ENCODE measurements at places on chromosomes 1 and 21.

GRCh38 chr1:198917226-198917625, 278.4 kb downstream of the PTPRC start:
- no peak for DNase-seq

DNA sequence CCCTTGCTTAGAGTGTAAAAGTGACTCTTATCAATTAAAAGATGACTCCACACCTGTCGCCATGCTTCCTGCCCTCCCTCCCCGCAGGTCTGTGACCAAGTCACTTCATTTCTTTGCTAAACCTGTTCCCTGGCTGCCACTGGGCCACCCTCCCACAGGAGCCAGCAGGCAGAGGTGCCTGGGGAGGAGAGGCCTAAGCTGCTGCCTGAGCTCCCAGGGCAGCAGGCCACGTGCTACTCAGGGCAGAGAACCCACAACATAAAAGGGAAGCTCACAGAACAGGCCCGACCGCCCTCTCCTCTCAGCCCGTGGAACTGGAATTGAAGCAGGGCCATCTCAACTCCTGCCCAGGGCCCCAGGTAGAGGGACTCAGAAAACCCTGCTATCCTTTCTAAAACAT, 4.9 kb downstream of the C1orf198 start:
- DNase-seq = no peak

DNA sequence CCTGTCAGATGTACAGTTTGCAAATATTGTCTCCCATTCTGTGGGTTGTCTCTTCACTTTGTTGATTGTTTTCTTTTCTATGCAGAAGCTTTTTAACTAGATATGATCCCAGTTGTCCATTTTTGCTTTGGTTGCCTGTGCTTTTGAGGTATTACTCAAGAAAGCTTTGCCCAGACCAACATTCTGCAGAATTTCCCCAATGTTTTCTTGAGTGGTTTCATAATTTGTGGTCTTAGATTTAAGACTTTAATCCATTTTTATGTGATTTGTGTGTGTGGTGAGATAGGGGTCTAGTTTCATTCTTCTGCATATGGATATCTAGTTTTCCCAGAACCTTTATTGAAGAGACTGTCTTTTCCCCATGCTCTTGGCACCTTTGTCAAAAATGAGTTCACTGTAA, 116.9 kb downstream of the DUSP10 start:
- DNase-seq = no peak

- no peak for DNase-seq
Measured at GRCh38 chr1:214120191-214120590, 132.4 kb downstream of the PROX1 start.

DNA sequence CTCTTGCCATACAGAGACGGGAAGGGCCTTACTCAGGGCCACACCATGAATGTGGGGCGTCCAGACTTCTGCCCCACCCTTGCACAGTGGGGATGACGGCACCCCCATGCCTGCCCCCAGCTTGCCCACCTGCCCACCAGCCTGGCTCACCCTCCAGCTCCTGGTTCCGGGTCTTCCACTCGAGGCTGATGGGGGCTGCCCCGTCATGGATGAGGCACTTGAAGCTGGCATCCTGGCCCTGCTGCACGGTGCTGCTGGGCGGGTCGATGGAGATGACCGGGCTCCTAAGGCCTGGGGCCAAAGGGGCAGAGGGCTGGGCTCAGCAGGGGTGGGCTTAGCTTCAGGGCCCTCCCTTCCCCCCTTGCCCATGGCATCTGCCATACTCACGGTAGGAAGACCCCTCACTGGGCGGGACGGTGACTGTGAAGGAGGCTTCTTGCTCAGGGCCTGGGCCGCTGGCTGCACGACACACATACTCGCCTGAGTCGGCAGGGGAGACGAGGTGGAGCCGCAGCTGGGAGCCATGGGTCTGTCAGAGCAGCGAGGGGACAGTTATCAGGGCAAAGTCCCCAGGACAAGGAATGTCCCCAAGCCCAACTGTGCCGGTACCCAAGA, 29.9 kb downstream of the LDLRAD2 start:
- DNase-seq = no peak

GRCh38 chr1:179141592-179142251, 59.9 kb downstream of the TOR3A start:
- peak; percentile 86 for DNase-seq

GRCh38 chr1:239426821-239427475, 40.6 kb downstream of the CHRM3 start:
- no peak for DNase-seq

GRCh38 chr1:31585736-31586365, 9.5 kb downstream of the TINAGL1 start:
- no peak for DNase-seq

- DNase-seq = no peak
Measured at GRCh38 chr1:15744122-15744679, 1.9 kb downstream of the TMEM82 start.

DNA sequence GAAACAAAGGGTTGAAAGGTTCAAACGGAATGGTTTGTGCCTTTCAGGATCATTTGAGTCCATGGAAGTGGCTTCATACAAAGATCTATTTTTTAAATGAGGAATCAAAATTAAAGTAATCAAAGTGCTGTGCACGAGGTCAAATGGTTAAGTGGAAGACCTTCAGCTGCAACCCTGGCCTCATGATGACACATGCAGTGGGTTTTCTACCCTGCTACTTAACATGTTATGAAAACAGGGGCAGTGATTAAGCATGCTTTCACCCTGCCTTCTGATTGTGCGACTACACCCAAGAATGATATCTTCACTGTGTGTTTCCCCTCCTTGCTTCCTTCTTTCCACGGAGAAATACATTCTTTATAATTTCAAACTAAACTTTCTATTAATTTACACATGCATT, 604.2 kb downstream of the LRRIQ3 start:
- DNase-seq = peak; percentile 70

GRCh38 chr1:164591858-164592257, 32.9 kb downstream of the PBX1 start:
- DNase-seq = peak; percentile 44

DNA sequence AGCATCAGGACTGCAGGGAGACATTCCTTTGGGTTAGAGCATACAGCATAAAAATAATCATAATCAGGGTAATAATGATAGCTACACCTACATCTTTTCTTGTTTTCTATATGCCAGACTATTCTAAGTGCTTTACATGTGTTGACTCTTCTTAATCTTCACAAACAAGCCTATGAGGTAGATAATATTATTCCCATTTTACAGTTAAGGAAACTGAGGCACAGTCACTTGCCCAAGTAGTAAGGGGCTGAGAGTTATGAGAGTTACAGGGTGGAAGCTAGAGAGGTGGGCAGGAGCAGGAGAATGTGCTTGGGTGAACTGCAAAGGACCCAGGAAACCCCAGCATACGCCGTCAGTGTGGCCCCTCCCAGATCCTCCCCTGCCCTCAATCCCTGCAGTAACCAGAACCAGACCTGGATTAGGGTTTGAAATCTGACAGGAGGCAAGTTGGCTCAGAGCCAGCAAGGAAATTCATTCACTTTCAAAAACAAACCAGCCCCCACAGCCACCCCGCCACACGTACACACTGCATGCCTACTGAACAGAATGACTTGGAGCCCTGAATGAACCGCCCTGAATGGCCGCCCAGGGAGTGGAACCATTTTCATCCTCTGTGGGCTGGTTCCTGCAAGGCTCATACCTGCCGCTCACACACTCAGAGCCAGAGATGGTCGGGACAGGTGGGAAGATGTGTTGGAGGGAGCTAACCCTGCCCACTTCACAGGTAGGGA, 126.1 kb downstream of the TRABD2B start:
- no peak for DNase-seq

- DNase-seq = no peak
Measured at GRCh38 chr1:167412920-167413319, 105.4 kb downstream of the CD247 start.

DNA sequence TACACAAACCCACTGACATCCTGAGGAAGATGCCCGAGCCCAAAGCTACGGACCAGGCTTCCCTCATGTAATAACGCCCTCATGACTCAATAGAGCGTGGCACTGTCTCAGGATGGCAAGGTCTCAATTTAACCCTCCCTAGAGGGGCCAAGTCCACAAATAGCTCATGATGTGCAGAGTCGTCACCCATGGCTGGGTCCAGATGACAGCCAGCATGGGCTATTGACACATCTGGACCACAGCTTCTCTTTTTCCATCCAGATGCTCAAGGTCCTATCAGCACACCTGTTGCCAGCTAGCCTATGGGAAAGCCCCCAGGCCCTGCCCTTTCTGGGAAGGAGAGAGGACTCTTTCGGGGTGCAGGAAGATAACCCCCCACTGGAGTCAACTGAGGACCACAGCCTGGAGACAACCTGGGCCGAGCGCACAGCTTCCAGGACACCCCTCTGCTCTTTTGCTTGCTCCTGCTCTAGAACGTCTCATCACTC, 2.8 kb downstream of the LAPTM5 start:
- no peak for DNase-seq

- DNase-seq = no peak
Measured at GRCh38 chr1:26155370-26156284, 3.3 kb upstream of the FAM110D start.

GRCh38 chr1:231035799-231036198, 4.3 kb downstream of the FAM89A start:
- no peak for DNase-seq

- no peak for DNase-seq
Measured at GRCh38 chr1:28582248-28582615, 9.8 kb upstream of the RAB42 start.

- DNase-seq = peak; percentile 26
Measured at GRCh38 chr1:20903437-20903836, 116.3 kb upstream of the HP1BP3 start.

GRCh38 chr1:91687452-91687851, 186.8 kb downstream of the CDC7 start:
- DNase-seq = peak; percentile 30

DNA sequence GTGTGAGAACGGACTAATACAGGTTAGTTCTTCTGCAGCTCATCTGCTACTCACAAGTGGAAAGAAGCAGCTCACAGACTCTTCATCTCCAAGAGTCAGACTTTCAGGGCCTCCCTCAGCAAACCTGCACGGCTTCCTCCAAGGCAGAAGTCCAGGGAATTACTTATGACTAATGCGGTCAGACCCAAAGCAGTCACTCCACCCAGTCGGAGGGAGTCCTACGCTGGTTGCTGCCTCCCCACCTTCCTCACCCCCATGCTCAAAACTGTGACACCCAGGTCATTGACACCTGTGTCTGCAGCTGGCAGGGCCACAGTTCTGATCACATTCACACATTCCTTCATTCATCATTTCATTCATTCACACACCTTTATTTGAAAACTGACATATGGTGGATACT, 38.4 kb upstream of the PRDM2 start:
- DNase-seq = no peak

DNA sequence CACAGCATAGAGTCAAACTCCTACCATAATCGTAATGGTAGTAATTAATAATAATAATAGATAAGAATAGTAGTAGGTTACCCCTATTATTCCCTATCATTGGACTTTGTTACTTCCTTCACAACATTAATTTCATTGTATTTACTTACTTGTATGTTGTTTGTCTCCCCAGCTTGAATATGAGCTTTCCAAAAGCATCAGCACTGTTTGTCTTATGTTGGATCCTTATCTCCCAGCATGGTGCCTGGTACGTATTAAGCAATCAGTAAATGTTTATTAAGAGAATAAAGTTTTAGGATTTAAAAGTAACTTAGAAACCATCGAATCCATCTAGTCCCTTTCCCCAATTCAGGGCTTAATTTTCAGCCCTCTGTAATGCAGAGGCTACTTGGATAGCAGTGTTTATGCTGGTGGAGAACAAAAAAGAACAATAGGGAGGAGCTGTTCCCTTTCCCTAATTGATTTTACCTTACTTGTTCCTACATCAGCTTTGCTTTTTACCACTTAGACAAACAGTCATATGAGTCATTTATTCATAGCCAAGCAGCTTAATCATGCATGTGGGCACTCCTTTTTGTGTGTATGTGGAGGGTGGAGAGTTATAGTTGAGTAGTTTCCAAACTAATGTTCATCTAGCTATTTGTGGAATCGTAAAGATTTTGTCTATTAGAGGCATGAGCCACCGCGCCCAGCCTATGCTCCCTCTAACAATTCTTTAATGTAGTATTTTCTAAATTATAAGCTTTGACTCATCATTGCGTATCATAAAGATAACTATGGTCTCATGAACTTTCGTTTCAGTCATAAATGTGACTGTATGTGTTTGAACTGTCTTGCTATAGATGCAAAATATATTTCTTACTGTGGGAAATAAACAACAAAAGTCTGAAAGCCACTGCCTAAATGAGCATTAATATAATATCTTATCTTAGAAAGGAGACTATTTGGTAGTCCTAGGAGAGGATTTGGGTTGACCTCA, 20.9 kb upstream of the DR1 start:
- DNase-seq = peak; percentile 60

DNA sequence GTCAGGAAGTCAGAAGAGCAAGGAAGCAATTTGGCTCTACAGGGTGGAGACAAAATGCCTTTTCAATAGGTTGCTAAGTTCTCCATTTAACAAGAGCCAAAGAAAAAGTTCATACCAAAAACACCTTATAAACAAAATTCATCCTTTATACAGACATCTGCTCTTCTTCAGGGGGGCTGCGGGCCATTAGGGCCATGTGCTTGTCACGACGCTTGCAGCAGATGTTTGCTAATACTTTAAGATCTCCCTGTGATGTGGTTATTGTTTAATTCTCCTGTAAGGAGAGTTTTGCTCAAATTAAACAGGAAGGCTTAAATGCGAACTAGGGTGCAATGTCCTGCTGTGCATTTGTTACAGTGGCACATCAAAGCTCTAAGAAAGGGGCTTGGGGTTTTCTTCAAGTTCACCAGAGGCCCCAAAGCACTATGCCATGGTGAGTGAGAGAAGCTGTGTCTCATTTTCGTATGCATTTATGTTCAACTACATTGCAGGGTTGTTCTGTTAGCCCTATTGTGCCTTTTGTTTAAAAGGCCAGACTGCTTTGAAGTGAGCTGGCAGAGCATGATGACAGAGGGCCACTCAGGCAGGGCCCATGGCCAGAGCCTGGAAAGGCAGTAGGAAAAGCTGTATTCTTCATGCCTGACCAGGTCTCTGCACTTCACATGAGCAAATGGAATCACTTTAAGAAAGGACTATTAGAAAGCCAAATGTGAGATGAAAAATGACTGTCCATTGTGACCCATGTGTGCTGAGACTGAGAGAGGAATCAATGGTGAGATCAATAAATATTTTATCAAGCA, 24.8 kb upstream of the NTPCR start:
- DNase-seq = no peak

- DNase-seq = no peak
Measured at GRCh38 chr1:67978890-67979516, 71.4 kb downstream of the DIRAS3 start.
